ENCODE measurements at places on chromosomes 4 and X. TPM values are rescaled to one million over a fixed set of nuclear protein-coding genes. Genes with fewer than 3 reads are reported as not detected.

Gene CT45A2
- not detected for total RNA-seq

- no peaks in the 10 kb centered on the region for H3K27me3 ChIP-seq
- no peak overlapping the region for H3K27ac ChIP-seq
- peaks cover 33% of the 10 kb centered on the region for H3K36me3 ChIP-seq
- H3K4me1 ChIP-seq = 0 out of 2 replicates have a peak, but pooled peaks cover 2% of the 10 kb centered on the region
- H3K4me3 ChIP-seq = no peak overlapping the region
Observed at GRCh38 chrX:48975541-48975940, 3.9 kb upstream of the KCND1 start.

DNA sequence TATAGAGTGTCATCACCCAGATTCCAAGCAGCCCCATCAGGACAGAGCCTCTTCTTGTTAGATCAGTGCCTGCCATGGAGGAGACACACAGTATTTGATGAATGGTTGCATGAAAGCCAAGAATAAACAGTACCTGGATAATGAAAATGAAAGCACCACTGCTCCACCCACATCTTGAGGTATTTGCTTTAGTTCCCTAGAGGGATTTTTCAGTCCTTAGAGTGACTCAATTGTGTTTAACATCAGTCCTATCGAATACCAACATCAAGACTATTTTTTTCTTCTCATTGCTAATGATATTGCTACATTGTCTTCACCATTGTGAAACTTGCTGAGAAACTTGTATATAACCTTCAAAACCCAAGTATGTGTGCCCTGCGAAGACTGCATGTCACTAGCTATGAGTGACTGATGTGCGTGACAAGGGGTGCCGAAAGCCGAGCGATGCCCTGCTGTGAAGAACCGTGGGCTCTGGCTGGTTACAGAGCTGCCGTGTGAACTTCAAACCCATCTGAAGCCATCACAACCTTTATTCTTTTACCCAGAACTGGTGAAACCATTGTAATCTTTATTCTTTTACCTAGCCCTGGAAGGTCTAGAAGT lies 211.3 kb upstream of the FAT1 start:
- no peak for DNase-seq
- H3K27me3 ChIP-seq = no peaks in the 10 kb centered on the region
- H3K4me3 ChIP-seq = no peak overlapping the region
- peaks cover 7% of the 10 kb centered on the region for H3K4me1 ChIP-seq
- H3K27ac ChIP-seq = no peak overlapping the region

Gene CFAP99
- 0.41 TPM for total RNA-seq

DNA sequence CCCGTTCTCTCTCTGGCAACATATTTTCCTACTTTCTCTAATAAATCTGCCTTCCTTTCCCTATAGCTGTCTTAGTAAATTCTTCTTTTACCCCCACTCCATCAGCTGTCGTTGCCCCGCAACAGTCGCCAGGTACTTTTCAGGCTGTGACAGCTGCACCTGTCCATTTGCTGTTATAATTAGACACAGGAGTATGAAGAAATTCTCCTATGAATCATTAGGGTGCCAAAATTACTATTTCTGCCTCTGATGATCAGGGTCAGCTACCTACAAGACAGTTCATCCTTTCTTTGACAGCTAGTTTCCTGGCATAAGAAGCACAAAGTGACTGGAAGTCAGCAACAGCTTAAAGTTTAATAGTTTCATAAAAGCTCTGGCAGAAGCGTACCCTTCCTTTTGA lies 19.5 kb upstream of the GALNTL6 start:
- no peaks in the 10 kb centered on the region for H3K4me1 ChIP-seq
- DNase-seq = no peak
- H3K27me3 ChIP-seq = no peaks in the 10 kb centered on the region
- no peak overlapping the region for H3K4me3 ChIP-seq

GRCh38 chr4:112515198-112516065 lies 548 bp downstream of the NEUROG2 start:
- H3K4me1 ChIP-seq = peaks cover 54% of the 10 kb centered on the region
- no peak overlapping the region for H3K27ac ChIP-seq
- DNase-seq = peak; percentile 57
- H3K4me3 ChIP-seq = peak overlapping the region; percentile 88
- H3K27me3 ChIP-seq = peaks cover 100% of the 10 kb centered on the region
- H3K36me3 ChIP-seq = no peaks in the 10 kb centered on the region

DNA sequence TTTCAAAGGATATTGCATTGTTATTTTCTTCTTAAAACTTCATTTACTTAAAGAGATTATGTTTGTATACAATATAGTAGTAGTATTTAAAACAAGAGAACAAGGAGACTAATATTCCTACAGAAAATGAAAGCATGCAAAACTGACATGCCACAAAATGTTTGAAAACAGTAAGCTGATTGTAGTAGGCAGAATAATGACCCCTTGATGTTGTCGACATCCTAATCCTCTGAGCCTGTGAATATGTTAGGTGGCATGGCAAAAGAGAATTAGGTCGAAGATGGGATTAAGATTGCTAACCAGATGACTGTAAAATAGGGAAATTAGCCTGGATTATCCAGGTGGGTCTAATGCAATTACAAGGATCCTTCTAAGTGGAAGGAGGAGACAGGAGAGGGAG lies 522.2 kb upstream of the NR3C2 start:
- H3K27ac ChIP-seq = no peak overlapping the region
- DNase-seq = no peak
- H3K36me3 ChIP-seq = no peaks in the 10 kb centered on the region
- no peaks in the 10 kb centered on the region for H3K27me3 ChIP-seq

All from WTC11 (cell line).